ENCODE measurements at places on chromosomes 4 and X.

- DNase-seq: no peak
Observed at GRCh38 chr4:103482893-103483292, 236.9 kb downstream of the TACR3 start.

DNA sequence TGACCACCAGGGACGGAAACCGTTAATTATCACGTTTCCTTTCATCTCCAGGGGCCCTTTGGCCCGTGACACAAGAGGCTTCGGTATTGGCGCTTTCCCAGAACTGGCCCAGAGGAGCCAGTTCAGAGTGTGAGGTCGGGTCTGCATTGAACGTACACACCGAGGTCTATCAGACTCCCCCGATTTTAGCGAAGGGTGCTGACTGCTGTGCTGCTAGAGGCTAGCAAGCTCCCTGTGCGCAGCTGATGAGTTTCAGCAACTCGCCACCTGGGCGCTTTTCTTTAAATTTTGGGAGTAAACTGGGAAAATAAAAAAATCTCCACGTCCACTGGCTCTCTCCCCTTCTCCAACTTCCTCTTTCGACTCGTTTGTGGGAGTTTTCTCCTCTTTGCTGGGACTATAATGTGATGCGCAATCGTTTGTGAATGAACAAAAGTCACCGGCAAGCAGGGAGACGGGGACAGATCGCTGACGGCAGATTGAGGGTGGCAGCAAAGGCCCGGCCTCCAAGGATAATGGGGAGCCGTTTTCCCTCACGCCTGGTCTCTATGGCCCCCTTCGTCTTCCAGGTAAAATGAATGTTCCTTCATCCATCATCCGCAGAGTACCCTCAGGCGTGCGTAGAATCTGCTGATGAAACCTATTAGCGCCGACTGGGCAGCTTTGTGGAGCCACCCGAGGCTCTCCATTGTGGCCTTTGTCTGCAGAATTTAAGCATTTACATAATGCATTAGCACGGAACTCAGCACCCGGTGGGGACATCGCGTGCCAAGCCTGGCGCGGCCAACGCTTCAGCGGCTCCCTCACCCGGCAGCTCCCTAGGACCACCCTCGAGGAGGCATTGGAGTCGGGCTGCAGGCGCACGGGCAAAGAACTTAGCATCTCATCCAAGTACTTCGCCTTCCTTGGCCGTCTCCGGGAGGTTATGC, 1.6 kb upstream of the LRAT start:
- no peak for DNase-seq

DNA sequence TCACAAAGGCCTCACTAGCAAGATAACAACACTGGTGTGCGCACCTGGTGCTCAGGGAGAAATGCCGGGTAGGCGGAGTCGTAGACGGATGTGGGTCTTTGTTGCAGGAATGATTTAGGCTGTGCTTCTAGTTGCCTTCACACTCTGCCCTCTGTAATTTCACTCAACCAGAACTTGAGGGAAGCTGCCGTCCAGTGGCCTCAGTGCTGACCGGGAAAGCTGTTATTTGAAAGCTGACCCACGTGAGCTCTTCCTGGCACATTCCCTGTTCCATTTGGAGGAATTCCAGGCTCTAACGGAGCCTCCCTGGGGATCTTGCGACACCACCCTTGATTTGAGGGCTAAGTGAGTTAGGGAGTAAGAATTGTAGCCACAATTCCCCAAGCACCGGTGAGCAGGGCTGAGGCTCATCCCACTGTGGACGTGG, 15.9 kb downstream of the SH3TC1 start:
- DNase-seq: no peak

GRCh38 chr4:163588532-163588931, 94.0 kb downstream of the TMA16 start:
- DNase-seq: no peak

DNA sequence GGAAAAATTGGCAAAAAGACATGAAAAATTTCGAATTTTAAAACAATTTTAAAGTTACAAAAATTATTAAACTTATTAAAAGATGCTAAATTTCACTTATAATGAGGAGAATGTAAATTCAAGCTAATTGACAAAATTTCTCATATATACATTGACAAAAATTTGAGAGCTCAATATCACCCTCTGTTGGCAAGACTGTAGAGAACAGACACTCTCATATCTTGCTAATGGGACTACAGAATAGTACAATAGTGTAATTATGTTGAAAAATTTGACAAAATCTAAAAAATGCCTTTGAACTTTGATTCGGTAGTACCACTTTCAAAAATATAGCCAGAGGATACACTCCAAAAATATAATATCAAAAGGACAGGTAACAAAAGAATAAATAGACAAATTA, 29.8 kb downstream of the DCAF8L2 start:
- peak; percentile 16 for DNase-seq

GRCh38 chr4:40672528-40673522, 43.2 kb upstream of the RBM47 start:
- DNase-seq: peak; percentile 95

DNA sequence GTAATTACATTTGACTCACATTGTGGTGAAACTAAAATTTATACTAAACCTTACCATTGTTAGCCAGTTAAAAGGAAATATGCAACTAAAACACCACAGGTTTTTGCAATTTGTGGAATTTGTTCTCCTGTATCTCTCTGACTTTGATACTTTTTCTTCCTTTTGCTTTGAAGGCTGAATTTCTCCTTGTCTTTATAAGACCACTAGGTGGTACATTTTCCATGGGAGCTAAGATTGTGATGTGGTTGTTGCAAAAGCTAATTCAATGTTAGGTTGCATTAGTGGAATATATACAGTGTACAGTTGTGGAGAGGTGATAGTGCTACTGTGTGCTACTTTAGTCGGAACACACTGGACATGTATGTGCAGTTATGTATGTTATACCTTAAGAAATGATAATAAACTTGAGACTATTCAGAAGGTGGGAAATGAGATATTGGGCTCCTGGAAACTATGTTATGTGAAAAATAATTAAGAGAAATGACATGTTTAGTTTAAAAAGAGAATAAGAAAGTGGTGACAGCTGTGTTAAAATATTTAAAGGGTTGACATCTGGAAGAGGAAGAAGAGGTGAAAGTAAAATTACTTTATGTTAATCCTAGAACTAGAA, 70.3 kb downstream of the ARL9 start:
- DNase-seq: peak; percentile 25

- DNase-seq: no peak
Observed at GRCh38 chr4:38455092-38455862, 208.7 kb upstream of the KLF3 start.

- peak; percentile 25 for DNase-seq
Observed at GRCh38 chr4:52234561-52235440, 183.7 kb downstream of the SPATA18 start.

- peak; percentile 74 for DNase-seq
Observed at GRCh38 chrX:10636337-10636736, 16.0 kb upstream of the MID1 start.

- no peak for DNase-seq
Observed at GRCh38 chr4:185128272-185129119, 14.6 kb upstream of the SLC25A4 start.

All from NCI-H460 (cell line).